ENCODE measurements at places on chromosomes 1 and 21.
A peak's percentile ranks its signal among the peaks of the same experiment; 100 is the strongest.

- no peak for DNase-seq
Observed at GRCh38 chr1:48371598-48371997, 100.4 kb downstream of the SPATA6 start.

- no peak for DNase-seq
Observed at GRCh38 chr1:198298640-198299039, 141.8 kb downstream of the NEK7 start.

- DNase-seq = no peak
Observed at GRCh38 chr1:222028116-222028515, 286.2 kb upstream of the DUSP10 start.

DNA sequence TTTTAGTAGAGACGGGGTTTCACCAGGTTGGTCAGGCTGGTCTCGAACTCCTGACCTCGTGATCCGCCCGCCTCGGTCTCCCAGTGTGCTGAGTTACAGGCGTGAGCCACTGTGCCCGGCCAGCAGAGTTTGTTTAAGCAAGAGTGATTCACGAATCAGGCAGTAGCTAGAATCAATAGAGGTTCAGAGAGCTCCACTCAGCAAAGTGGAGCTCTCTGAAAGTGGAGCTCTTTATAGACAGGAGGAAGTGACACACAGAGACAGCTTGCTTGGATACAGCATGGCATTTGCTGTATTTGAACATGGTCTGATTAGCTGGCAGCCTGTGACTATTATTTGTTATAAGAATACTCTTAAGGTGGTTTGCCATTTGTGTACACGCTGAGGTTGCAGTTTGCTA, 27.1 kb upstream of the CD34 start:
- no peak for DNase-seq

DNA sequence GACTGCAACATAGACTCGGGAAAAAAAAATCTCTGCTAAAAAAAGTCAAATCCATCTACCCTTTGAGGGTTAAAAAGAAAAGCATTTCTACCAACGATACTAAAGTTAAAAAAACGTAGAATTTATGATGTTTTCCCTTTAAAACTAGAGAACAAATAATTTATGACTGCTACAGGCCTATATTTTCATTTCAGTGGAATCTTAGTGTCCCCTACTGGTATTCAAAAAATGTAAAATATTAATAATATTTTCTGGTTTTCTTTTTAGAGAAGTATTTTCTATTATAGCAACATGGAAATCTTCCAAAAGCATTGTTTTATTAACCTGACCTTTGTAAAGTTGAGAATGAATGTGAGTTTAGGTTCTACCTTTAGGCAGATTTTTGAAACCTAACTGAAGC, 1582.2 kb downstream of the MRPL39 start:
- DNase-seq = no peak

GRCh38 chr1:2972011-2972878, 49.0 kb upstream of the ACTRT2 start:
- DNase-seq = no peak

DNA sequence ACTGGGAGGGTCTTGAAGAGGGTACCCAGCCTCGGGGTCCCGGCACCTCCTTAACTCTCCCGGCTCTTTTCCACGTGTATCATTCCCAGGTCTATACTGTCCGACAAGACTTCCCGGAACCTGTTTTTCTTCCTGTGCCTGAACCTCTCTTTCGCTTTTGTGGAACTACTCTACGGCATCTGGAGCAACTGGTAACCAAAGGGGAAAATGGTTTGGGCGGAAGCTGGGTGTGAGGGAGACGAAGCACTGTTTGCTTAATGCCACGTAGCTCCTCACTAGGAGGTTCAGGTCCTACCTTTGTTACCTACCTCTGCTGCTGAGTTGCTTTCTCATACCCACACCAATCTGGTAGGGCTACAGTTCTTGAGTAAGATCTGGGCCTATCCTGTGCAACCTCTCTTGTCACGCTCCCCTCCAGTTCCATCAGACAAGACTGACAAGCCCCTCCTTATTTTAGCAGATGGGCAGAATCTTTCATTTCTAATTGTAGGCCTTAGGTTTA, 642 bp downstream of the SLC30A7 start:
- DNase-seq = peak; percentile 22

GRCh38 chr1:248924696-248925532, 18.9 kb downstream of the PGBD2 start:
- DNase-seq = no peak

- DNase-seq = no peak
Observed at GRCh38 chr1:156948708-156949107, 28.3 kb downstream of the LRRC71 start.

- DNase-seq = no peak
Observed at GRCh38 chr1:231193710-231194340, 32.0 kb downstream of the TRIM67 start.

GRCh38 chr1:6958407-6959030, 173.3 kb downstream of the CAMTA1 start:
- no peak for DNase-seq

GRCh38 chr1:155196893-155197638, 10.6 kb downstream of the THBS3 start:
- DNase-seq = no peak

DNA sequence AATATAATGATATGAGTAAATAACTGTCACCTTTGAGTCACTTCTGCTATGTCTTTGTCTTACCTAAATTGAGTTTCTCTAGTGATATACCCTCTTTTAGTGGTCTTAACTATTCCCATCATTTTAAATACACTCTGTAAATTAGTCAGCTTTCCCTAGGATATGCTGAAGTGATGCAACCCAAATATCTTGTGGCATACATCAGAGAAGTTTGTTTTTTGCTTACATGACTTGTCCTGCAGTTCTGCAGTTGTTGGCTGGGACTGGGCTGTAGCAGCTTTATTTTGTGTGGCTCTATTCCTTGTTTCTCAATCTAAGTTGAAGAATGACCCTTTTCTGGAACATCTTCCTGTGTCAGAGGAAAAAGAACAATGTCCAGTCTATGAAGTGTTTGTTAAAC, 76.4 kb downstream of the TTC3 start:
- DNase-seq = no peak

DNA sequence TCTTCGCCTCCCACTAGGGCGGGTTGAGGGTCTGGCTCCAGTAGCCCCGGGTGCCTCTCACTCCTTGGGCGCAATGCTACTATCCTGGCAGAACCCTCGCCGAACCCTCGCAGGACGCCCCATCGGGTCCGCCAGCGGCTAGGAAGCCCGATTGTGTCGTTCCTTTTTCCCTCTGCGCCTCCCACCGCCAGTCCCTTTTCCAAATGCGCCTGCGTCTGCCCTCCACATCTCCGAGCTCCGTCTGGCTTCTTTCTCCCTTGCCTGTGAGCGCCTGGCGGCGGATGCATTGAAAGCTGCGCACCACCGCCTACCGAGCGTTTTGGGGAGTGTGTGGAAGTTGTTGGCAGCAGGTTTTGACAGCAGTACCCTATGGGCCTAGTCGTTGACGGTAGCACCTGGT, 1.0 kb upstream of the DIRAS3 start:
- peak; percentile 43 for DNase-seq

GRCh38 chr1:1157914-1158710, 15.6 kb upstream of the TTLL10 start:
- no peak for DNase-seq

DNA sequence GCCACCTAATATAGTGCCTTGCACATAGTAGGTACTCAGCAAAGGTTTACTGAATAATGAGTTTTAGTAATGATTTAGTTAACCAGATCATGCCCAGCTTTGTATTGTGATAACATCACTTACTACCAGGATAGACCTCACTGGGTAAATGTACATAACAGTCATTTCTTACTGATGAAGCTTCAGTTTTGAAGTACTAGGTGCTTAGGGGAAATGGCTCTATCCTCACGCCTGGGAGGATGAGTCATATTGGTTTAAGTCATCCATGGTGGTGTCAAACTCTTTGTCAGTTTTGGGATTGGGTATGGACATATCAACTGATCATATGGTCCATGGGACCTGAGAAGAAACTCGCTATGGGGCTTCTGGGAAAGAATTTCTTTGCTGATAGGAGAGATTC, 90.6 kb upstream of the USP24 start:
- no peak for DNase-seq

DNA sequence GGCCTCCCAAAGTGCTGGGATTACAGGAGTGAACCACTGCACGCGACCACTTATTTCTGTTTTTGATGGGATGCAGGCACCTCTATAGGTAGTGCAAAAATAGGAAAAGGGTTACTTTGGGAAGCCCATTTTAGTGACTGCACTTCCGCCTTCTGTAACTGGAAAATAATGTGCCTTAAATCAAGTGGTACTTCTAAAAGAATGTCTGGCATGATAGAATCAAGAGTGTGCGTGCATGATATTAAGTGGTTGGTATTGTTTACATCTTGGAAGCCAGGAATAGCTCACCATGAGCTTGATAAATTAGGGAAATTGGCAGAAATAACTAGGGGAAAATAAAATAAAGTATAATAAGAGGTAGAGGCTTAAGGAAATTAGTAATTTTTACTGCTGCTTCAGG, 1067.0 kb downstream of the ADGRL2 start:
- DNase-seq = no peak

Measured in renal cortex interstitium (tissue), 15 donors.